ENCODE measurements at places on chromosomes 1 and 21.

DNA sequence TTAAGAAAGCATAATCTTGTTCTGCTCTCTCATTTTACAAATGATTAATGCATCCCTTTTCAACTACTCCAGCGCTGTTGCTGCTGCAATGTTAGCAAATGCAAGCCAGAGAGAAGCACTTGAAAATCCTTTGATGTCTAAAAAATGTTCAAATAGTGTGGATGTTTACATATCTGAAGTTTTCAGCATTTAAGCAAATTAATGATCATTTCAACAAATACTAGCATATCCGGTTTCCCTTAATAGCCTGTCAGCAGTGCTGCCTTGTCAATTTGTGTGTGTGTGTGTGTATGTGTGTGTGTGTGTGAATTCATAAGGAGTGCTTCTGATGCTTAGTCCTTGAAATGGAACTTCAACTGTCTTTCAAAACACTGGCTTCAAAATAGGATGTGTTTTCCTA lies 48.1 kb upstream of the WNT2B start:
- no peak for DNase-seq

GRCh38 chr1:53851571-53852285 lies 13.6 kb upstream of the NDC1 start:
- no peak for DNase-seq

- no peak for DNase-seq
Measured at GRCh38 chr1:65055747-65056146, 89.4 kb upstream of the JAK1 start.

DNA sequence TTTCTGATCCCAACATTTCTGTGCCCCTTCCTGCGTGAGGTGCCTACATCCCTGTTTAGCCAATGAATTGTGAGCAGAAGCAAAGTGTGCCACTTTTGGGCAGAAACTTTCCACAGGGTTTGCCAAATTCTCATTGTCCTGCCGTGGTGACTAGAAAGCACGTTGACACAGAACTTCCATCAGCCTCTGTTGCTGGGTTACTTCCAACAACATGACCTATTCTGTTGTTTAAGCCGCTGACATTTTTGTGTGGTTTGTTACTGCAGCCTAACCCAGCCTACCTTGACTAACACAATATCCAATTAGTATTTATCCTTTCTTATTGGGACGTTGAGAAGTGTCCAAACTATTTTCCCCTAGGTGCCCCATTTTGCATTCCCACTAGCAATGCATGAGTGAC lies 136.8 kb downstream of the URB2 start:
- DNase-seq, result no peak

DNA sequence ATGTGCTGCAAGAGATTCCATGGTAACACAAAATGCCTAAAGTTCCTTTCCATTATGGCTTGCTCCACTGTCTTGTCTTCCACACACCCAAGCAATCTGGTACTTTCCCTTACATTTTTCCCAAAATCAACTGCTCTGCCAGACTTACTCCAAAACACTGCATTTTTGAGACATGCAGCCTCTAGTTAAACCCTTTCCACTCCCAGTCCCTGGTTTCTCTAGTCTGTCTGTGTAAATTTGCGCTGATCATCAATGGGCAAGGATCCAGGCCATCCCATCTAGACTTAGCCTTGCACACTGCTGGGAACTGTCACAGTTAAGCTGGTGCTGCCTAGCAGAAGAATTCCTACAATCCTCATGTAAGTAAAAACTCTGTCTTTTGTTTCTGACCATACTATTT lies 47.8 kb downstream of the DAB1 start:
- no peak for DNase-seq

DNA sequence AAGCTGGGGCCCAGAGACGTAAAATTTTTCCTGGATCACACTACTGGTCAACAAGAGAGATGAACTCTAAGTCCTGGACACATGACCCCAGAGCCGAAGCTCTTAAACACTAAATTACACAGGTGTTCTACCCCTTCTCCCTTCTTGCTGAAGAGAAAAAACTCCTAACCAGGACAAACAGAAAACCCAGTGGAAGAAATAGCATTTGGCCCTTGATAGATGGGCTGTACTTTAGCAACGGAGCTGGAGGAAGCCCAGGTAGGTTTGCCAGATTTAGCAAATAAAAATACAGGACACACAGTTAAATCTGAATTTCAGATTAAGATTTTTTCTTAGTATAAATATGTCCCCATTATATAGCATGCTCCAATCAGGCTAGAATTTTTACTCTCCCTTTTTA lies 72.7 kb downstream of the DIRAS3 start:
- no peak for DNase-seq

- no peak for DNase-seq
Measured at GRCh38 chr1:53822931-53823330, 15.2 kb downstream of the NDC1 start.

DNA sequence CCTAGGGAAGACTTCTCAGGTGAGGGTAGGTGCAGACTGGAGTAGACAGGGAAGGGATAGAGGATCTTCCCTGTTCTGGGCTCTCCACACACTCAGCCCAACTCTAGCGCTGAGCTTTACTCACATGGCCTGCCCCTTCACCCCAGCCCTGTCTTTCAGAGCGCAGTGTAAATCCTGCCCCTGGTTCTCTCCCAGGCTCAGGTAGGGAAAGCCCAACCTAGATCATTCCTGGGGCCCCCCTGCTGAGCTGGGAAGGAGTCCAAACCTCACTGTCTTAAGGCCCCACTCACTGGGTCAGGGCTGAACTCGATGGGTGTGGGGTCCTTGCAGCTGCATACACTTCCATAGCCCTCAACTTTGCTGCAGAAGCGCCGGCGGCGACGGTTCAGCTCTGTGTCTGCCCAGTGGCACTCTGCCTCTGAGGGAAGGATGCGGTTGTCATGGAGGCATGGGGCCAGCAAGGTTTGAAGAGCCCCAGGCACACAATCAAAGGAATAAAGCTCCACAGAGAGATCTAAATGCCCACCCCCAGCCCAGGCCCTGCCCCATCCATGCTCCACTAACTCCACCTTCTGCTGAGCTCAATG lies 4.2 kb downstream of the POMGNT1 start:
- no peak for DNase-seq

DNA sequence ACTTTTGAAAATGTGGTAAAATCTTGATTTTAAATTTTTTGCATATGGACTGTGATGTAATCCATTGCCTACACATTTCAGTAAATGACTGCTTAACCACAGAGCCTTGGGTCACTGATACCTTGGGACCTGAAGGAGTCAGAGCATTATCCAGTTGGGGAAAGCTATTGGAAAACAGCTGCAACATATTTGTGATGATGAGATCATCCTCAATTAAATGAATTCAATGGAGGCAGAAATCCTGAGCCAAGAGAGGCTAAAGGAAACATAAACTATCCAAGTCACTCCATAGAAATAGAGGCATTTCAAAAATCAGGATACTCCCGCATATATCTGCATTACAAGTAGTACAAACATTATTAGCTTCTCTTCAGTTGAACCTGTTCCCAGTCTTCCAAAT lies 99.8 kb upstream of the PRMT6 start:
- no peak for DNase-seq

- no peak for DNase-seq
Measured at GRCh38 chr1:28296401-28297261, 32.2 kb upstream of the MED18 start.

- DNase-seq, result no peak
Measured at GRCh38 chr1:1901641-1902294, 10.9 kb upstream of the GNB1 start.

GRCh38 chr1:228405200-228405978 lies 1.2 kb downstream of the TRIM11 start:
- DNase-seq, result no peak

DNA sequence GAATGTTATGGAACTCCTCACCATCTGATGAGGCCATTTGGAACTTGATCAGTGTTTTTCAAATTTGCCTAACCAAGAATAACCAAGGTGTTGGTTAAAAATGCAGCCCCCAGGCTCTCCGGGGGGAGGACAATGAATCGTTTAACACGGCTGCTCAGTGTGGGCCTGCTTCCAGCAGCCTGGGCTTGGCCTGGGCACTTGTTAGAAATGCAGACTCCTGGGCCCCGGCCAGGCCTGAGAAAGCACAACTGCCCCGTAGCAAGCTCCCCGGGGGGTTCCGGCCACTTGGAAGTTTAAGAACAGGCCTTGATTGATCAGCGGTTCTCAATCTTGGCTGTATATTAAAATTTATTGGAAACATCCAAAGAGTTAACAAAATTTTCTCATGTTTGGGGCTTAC lies 22.8 kb upstream of the C2CD2 start:
- DNase-seq, result no peak

Measured in CD4-positive, alpha-beta T cell treated with Interleukin-10 for 1 hour (primary cell).